ENCODE measurements at places on chromosomes 16 and 17.
A peak's percentile ranks its signal among the peaks of the same experiment; 100 is the strongest.

DNA sequence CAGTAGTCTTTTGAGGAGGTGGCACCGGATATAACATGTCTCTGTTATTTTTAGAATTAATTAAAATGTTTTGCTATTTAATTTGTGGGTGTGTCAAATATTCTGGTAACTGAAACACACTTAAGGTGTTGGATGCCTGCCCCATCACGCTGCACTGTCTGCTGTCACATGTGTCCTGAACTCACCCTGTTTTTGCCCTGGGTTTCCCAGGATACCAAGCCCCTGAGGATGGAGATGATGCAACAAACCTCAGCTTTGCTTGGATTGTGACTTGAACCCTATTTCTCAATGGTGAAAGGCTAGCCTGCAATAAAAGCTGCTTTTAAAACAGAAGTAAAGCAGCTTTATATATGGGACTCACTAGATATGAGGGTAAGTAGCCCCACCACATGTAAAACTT, 11.5 kb upstream of the DUSP14 start:
- DNase-seq, result peak; percentile 64

DNA sequence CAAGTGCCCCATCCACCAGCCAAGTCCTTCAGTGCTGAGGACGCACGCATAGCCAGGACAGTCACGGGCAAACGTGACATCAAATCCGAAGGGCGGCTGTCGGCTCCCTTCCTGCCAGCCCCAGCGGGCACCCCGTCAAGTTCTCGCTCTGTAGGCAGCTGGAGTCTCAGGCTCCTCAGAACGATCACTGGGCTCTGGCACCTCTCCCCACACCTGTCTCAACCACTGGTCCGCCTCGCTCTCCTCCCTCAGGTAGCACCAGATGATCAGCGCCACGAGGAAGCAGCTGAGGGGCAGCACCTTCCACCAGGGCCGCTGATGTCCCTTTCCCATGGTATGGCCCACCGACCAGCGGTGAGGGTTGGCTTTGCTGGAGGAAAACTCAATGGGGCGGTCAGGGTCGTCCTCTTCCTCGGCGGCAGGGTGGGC, 422 bp downstream of the UQCC4 start:
- DNase-seq, result no peak

DNA sequence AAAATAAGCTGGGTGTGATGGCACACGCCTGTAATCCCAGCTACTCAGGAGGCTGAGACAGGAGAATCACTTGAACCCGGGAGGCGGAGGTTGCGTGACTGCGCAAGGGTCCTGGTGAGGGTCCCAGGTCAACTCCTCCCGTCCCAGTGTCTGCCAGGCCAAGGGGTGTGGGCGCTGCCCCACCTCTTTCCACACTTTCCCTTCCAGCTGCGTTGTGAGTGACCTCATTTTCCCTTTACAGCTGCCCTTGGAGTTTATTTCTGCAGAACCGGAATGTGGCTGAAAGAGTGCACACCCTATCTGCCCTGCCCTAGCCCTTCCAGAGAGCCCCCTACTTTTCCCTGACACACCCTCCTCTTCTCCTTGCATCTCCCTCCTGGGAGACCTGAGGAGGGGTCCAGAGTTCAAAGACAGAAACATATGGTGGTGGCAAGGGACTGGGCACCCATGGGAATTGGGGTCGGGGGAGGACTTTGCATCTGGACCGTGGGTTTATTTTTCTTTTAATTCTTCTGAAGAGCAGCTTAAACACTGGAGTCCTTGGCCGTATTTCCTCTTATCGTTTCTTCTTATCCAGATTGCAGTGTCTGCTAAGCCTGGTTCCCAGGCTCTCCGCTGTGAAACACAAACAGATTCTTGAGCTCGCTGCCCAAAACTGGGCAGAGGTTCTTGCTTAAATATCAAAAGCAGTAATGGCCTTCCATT, 20.9 kb downstream of the MRC2 start:
- DNase-seq, result no peak

DNA sequence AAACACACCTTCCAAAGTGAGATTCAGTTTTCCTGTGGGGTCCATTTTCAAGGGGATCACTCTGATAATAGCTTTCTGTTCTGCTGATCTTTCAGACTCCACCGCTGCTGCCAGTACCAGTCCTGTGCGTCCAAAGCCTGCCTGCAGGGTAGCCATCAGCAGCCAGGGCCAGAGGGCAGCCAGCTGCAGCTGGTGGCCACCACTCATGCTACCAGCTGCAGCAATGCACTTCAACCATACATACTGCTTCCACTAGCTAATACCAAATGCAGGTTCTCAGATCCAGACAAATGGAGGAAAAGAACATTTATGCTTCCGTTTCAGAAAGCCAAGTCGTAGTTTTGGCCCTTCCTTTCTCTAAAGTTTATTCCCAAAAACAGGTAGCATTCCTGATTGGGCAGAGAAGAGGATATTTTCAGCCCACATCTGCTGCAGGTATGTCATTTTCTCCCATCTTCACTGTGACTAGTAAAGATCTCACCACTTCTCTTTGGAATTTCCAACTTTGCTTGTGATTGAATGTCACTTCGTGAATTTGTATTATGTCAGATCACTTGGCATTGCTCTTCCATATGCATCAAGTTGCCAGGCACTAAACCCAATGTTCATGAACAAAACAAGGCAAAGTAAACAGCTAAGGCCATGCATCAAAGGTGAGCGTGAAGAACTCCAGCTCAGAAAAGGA, 1.8 kb downstream of the RNF43 start:
- no peak for DNase-seq

- no peak for DNase-seq
Observed at GRCh38 chr17:74995847-74996246, 8.4 kb downstream of the CDR2L start.

DNA sequence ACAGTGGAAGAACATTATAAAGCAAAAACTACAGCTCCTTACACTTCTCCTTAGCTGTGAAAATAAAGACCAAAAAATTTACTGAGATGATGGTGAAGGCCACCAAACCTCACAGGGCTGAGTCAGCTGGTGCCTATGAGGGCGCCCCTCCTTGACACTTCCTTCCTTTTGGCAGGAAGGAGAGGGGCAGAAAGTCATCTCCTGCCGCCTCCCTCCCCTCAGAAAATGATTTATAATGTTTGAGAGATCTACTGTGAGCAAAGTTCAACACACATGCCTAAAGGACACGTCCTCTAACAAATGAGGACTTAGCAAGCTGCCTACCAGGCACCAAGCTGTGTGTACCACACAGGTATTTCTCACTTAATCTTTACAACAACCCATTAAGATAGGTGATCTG, 245.7 kb downstream of the PRKCA start:
- peak; percentile 86 for DNase-seq

- DNase-seq, result peak; percentile 61
Observed at GRCh38 chr16:24626256-24626655, 86.9 kb downstream of the RBBP6 start.

- no peak for DNase-seq
Observed at GRCh38 chr17:38981636-38982035, 14.4 kb upstream of the FBXO47 start.

- DNase-seq, result no peak
Observed at GRCh38 chr17:53344778-53345177, 477.9 kb upstream of the KIF2B start.

DNA sequence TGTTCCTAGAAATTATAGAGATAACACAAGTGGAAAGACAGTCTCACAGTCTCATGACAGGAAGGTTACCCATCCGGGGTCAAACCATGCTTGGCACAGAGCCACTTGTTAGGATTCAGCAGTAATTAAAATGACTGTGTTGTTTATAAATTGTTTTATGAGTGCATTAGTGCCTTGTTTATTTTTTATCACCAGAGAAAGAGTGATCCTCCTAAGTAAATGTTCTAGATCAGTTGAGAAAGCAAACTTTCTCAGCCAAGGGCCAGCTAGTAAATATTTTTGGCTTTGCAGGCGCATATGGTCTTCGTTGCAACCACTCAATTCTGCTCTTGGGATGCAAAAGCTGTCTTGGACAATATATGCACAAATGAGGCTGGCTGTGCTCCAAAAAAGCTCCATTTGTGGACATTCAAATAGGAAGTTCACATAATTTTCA, 253.9 kb upstream of the CACNG5 start:
- DNase-seq, result no peak

DNA sequence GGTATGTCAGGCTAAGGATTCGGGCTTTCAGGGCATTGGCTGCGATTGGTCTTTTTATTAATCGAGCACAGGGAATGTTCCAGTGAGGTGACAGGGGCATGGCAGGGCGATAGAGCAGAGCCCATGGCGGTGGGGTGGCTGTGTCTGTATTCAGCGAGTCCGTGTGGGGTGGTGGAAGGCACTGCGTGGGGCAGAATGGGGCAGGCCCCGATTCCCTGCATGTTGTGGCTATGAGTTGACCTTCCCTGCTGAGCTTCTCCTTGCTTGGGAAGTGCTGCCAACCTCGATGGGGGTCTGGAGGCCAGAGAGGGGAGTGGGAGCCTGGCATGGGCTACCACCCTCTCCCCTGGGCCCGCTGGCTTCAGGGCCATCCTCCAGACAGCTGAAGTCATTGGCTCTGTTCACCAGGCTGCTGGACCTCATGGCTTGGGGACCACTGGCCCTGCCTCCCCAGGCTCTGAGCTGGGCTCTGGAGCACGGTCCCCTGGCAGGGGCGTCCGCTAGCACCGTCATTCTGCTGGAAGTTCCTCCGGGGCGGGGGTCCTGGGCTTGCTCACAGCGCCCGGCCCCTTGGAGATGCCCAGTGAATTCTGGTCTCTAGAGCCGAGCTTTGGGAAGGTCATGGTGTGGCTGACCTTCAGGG, 92.1 kb downstream of the NPIPB11 start:
- DNase-seq, result no peak

DNA sequence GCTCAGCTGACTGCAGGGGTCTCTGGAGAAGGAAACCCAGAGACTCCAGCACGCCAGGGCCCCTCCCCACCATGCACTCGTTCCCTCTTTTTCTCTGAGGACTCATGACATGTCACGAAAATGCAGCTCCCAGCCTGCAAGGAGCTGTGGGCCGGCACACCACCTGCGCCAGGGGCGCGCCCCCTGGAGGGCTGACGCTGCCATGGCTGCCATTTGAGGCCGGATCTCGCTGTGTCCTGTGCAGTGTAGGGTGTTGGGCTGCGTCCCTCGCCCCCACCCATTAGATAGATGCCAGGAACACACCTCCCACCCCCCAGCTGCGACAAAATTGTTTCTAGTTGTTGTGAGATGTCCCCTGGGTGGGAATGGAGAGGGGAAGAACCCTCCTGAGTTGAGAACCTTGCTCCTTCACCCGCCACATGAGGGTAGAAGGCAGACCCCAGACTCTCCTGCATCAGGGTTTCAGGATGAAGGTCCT, 8.2 kb downstream of the SYNGR2 start:
- DNase-seq, result peak; percentile 37

DNA sequence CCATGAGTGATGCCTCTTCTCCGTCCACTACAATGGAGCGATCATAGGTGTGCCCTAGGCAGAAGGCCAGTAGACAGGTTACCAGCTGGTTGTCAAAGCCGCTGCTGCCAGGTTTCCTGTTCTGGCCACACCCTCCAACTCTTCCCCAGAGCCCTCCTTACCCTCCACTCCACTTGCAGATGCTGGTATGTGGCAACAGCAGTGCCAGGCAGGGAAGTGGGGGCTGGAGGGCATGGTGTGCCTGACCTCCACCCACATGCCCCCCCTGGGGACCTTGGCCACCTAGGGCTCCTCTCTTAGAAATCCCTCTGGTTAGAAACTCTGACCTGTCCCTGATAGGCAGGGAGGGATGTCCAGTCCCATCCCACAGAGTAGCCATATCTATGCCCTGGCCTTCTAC, 1.5 kb downstream of the RRAD start:
- DNase-seq, result no peak

DNA sequence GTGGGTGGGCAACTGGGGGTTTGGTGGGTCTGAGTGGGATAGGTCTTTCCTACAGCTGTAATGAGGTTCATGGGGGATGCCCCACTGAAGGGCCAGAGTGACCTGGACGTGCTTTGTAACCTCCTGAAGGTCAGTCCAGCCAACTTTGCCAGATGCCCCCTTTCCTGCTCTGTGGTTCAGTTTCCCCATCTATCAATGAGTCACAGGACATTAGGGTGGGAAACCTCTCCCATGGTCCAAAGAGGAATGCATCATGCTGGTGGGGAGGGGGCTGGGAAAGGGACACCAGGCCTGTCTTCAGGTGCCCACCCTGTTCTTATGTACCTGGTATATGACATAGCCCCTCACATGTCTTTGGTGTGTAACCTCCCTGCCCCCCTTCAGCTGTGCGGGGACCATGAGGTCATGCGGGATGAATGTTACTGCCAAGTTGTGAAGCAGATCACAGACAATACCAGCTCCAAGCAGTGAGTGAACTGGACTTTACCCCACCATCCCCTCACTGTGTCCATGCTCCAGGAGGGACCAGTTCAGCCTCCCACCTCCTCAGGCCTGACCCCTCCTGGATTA, 24.0 kb upstream of the ALKBH5 start:
- DNase-seq, result peak; percentile 25

- no peak for DNase-seq
Observed at GRCh38 chr16:47129755-47130435, 13.8 kb downstream of the NETO2 start.

DNA sequence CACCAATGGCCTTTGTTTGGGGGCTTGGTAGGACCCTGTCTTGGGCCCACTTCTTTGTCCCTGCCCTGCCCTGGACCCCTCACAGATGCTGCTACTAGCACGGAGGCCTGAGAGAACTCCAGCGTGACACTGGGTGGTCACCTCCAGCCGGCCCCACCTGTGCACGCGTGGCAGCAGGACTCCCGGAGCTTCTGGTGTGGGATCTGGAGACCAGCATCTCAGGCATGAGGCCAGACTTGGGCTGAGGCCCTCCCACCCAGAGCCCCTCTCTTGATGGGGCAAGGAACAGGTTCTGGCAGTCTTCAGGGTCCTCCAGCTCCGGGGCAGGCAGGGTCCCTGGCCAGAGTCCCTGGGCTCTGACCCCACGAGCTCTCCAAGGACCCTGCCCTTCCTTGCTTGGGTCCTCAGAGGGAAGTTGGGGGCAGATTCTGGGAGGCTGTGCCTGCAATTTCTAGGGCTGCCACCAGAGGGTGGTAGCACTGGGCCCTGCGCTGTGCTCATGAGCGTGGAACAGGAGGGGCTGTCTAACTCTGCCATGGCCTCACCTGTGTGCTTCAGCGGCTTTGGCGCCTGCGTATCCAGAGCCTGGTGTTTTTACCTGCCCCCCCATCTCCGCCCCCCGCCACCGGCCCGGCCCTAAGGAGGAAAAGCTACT, 3.1 kb upstream of the BAIAP3 start:
- no peak for DNase-seq

GRCh38 chr17:19334331-19334730, 28.2 kb downstream of the B9D1 start:
- no peak for DNase-seq

- peak; percentile 64 for DNase-seq
Observed at GRCh38 chr17:17942846-17943245, 29.4 kb downstream of the TOM1L2 start.

DNA sequence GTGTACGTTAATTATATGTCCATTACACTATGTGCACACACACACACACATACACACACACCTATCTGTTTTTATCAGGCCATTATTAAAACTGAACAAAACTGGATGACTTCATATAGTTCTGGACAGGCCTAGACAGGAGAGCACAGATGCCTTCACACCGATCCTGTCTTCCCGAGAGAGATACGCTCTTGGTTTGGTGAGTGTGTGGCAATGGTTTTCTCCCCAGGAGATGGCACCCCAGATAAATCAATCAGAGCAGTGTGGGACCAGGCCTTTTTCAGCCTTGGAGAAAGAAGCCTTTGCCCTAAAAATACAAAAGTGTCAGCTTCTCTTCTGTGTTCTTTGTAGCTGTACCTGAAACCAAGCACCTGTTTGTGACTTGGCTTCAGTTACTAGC, 83.7 kb downstream of the CPPED1 start:
- DNase-seq, result no peak

- peak; percentile 15 for DNase-seq
Observed at GRCh38 chr16:72066747-72067146, 3.7 kb downstream of the HPR start.

- peak; percentile 75 for DNase-seq
Observed at GRCh38 chr17:48570325-48571023, 7.7 kb downstream of the HOXB4 start.
